ENCODE measurements at places on chromosomes 5 and 9.

DNA sequence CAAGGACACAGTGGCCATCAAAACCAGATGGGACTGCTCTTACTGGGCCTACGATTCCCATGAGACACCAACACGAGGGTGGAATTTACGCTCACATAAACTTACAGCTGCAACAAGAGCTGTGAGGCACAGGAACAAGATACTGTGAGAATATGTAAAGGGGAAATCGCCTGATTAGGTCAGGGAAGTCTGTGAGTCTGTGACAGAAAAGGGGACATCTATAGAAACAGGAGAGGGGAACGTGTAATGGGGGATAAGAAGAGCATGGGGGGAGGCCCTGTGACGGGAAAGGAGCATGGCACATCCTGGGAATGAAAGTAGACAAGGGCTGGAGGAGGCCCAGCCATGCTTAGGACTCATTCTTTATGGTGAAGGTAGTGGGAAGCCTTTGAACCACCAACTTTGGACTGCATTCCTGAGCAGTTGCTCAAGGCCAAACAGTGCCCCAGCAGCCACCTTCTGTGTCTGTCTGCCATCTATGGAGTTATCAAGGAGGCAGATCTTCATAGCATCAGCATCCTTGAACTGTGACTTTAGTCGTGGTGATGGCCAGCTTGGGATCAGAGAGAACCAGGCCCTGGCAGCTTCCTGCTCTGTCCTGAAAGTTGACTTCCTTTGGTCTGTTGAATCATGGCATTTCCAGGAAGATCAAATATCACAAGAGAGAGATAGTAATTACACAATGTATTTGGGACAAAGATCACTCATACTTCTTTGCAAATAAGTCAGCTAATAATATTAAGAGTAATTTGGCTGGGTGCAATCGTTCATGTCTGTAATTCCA lies 87.9 kb upstream of the FAM169A start:
- no peak for DNase-seq

- no peak for DNase-seq
These were observed 100.4 kb upstream of the DAP start for GRCh38 chr5:10861423-10861790.

DNA sequence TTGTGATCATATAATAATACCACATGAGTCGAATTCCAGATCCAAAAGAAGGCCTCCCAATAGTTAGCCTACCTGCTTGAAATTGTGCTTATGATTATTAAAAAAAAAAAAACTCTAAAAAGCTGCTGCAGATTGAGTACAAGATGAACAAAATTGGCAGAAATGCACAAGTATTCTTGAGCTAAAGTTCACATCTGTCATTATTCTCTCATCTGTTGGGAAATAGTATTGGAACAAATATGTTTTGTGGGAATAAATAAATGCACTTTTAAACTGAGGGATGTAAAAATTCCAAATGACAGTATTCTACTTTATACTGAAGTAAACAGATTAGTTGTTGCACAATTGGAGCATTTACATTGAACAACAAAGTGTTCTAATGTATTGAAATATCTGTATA lies 15.7 kb downstream of the DAB2 start:
- DNase-seq, result no peak

GRCh38 chr5:142078221-142078620 lies 30.4 kb upstream of the NDFIP1 start:
- DNase-seq, result no peak

GRCh38 chr5:109700516-109701153 lies 10.9 kb downstream of the MAN2A1 start:
- DNase-seq, result no peak

- DNase-seq, result no peak
These were observed 84.0 kb upstream of the FSD1L start for GRCh38 chr9:105363837-105364236.

DNA sequence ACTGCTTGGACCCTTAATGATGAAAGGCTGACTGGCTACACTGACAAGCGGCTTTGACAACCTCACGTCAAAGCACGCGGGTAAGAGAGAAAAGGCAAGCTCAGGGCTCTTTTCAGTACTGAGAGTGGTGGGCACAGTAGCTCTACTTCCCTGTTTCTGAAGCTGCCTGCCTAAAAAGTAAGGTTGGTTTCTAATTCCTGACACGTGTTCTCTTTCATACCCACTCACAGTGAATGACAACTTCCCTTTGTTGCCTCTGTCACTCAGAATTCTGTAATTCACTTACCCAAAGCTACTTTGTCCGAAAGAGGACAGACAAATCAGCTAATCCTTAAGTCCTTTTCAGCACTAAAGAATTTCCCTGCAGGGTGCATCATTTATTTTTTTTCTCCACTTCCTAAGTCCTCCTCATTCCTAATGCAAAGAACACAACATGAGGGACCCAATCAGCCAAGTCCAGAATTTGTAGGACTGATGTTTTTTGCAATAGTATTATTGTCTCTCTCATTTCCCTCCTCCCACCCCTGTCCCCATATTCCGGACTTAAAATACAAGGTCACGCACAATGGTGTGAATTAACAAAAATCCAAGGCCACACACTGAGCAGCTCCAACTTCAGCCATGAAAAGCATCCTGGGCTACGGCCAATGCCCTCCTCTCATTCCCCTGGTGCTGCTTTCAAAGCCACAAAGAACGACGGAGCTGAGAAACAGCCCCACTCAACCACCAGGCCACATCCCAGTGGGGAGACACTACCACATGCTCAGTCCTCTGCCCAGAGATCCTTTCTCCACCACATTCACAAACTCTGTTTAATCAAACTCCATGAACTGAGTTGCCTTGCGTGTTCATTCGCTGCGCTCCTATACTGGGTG lies 221.0 kb downstream of the TSSK1B start:
- no peak for DNase-seq

DNA sequence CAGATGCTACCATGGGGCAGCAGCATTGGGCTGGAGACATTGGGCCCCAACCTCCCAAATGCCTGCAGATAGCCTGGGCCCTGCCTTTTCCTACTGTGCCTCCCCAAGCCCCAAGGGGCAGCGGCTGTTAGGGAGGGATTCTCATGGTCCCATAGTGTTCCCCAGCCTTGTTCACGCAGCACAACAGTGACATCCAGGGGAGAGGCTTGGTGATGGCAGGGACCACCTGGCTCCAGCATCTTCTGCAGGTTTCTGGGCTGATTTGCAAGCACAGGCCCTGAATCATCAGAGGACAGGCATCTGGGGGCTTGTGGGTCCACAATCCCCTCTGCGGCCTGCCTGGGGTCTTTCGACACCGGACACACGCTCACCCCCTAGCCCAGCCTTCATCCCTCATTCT lies 354.6 kb downstream of the SLIT3 start:
- no peak for DNase-seq

DNA sequence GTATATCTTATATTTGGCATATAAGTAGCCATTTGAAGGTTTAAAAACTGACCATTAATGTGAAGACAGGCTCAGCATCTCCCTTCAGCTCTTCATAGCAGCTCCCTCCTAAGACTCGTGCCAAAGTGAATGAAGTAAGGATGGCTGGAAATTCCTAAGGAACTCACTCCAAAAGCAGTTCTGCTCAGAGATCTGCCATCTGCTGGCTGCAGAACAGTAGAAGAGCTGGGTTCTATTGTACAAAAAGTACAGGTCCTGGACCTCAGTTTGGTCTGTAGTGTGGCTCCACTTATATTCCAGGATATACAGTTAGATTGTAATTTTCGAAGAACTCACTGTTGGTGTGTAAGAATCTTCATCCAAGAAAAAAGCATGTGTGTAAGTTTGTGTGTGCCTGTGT lies 104.9 kb upstream of the RUSC2 start:
- no peak for DNase-seq

GRCh38 chr9:109742776-109743348 lies 37.1 kb upstream of the PALM2AKAP2 start:
- DNase-seq, result no peak

GRCh38 chr9:33249087-33249658 lies 9.2 kb downstream of the SPINK4 start:
- no peak for DNase-seq

DNA sequence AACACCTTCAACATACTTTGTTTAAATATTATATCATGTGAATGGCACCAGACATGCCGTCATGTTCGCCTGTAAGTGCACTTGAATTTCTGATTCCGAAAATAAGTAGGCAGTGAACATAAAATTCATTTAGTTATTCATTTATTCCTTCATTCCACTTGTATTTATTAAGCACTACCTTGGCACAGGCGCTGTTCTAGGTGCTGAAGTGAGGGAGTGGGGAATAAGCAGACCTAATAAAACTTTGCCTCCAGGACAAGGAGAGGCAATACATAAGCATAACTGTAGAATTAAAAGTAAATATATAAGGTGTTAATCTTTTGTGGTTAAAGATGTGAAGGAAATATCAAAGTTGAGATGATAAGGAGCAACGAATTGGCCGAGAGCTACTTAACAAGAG lies 297.4 kb downstream of the TENT4A start:
- DNase-seq, result no peak

DNA sequence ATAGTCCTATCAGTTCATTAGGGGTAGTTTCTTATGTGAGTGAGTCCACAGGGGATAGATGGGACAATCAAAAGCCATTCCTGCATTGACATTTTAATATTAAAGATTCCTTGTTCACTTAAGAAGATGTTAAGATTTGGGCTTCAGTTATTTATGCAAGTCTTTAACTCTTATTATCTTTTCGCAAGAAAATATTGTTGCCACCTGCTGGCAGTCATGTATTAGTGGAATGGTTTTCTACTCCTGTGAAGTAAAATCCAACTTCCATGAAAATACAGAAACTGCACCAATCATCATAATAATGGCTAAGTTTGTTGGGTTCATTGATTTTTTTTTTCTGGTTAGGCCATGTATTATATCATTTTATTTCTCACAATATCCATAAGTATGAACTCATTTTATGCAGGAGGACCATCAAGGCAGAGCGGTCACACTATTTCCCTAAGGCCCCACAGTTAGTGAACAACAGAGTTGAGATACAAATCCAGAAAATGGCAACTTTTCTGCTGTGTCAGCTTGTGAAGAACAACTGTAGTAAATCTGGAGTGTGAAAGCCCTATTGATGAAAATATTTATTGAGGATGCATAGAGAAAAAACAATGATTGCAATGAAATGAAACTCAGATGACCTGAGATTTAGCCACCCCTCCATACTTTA lies 88.5 kb upstream of the TXNDC8 start:
- DNase-seq, result peak; percentile 9

GRCh38 chr9:114643001-114643400 lies 14.6 kb downstream of the TEX53 start:
- no peak for DNase-seq

DNA sequence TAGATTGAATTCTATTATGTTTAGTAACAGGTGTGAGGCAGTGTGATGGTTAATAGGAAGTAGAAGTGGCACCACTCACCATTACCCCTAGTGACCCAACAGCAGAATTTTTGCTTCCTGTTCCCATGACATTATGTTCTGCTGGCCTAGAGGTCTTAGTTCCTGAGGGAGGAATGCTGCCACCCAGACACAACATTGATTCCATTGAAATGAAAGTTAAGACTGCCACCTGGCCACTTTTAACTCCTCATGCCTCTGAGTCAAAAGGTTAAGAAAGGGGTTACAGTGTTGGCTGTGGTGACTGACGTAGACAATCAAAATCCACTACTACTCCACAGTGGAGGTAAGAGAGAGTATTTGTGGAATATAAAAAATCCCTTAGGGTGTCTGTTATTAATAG lies 218.9 kb upstream of the NMUR2 start:
- no peak for DNase-seq

DNA sequence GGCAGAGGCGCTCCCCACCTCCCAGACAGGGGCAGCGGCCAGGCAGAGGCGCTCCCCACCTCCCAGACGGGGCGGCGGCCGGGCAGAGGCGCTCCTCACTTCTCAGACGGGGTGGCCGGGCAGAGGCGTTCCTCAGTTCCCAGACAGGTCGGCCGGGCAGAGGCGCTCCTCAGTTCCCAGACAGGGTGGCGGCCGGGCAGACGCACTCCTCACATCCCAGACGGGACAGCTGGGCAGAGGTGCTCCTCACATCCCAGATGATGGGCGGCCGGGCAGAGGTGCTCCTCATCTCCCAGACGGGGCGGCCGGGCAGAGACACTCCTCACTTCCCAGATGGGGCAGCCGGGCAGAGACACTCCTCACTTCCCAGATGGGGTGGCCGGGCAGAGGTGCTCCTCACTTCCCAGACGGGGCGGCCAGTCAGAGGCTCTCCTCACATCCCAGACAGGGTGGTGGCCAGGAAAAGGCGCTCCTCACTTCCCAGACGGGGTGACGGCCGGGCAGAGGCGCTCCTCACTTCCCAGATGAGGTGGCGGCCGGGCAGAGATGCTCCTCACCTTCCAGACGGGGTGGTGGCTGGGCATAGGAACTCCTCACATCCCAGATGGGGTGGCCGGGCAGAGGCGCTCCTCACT lies 75.1 kb downstream of the CARTPT start:
- no peak for DNase-seq

DNA sequence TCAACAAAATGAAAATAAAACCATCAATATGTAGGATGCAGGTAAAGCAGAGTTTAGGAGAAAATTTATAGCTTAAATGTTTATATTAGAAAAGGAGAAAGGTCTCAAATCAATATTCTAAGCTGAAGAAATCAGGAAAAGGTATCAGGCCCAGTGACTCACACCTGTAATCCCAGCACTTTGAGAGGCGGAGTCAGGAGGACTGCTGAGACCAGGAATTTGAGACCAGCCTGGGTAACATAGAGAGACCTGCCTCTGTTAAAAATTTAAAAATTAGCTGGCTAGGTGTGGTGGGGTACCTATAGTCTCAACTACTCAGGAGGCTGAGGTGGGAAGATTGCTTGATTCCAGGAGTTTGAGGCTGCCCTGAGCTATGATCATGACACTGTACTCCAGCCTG lies 32.2 kb downstream of the CCDC69 start:
- no peak for DNase-seq

Data from retinal pigment epithelial cell (primary cell).